GM12865 (cell line): ENCODE measurements at places on chromosomes 1 and 21.

- peak; percentile 30 for DNase-seq
Observed at GRCh38 chr1:86507935-86508582, 38.8 kb upstream of the CLCA4 start.

DNA sequence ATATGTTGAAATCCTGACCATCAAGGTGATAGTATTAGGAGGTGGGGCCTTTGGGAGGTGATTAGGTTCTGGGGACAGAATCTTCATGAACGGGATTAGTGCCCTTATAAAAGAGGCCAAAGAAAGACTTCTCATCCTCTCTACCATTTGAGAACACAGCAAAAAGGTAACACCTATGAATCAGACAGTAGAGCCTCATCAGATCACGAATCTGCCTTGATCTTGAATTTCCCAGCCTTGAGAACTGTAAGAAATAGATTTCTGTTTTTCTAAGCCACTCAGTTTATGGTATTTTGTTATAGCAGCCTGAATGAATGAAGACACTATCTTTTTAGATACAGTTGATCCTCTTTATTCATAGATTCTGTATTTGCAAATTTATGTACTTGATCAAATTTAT lies 206.9 kb upstream of the EDN2 start:
- DNase-seq, result no peak

DNA sequence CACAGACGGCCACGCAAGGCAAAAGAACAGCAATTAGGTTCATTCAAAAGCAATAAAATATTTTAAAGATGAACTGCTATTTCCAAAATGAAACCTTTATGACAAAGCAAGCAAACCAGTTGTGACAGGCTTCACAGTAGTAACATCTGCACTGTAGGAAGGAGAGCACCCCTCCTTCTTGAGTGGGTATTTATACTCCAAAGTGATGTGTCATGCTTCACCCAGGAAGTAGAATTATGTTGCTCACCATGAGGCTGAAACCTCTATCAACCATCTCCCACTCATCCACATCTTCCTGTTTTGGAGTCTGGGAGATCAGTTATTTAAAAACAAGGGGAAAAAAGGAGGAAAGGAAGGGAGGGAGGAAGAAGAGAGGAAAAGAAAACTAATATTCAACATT lies 885 bp downstream of the OR2T10 start:
- DNase-seq, result peak; percentile 32

DNA sequence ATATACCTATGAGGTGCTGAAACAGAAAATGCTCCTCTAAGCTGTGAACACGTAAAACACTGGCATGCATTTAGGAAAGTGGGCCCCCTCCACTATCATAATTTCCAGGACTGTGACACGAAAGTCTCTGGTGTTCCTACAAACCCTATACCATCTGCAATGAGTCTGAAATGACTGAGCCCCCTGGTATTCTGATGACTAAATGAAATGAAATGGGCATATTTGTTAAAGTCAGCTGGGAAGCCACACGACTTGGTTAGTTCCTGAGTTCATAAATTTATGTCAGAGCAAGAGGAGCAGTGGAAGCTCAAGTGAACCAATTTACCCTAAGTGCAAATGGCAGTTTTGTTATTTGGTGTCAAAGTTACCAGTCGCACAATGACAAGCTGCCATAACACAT lies 182.3 kb downstream of the KCTD3 start:
- no peak for DNase-seq

DNA sequence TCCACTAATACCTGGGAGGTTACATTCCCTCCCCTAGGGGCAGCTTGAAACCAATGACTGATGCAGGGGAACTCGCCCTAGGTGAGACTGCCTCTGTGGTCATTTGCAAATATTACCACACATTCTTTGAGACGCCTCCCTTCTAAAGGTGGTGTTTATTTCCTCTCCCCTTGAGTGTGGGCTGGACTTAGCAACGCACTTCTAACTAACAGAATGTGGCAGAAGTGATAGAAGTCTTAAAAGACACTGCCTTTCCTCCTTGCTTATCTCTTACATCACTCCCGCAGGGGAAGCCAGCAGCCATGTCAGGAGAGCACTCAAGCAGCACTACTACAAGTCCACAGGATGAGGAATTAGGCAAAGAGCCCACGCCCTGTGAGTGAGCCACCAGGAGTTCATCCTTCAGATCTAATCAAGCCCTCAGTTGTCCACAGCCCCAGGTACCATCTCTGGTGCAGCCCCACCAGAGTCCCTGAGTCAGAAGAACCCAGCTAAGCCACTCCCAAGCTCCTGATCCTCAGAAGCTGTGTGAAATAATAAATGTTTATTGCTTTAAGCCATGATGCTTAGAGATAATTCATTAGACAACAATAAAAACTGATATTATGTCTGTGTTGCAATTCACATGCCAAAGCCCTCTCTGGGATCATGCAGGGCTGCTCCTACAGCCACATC lies 14.8 kb upstream of the MATN1 start:
- DNase-seq, result no peak

DNA sequence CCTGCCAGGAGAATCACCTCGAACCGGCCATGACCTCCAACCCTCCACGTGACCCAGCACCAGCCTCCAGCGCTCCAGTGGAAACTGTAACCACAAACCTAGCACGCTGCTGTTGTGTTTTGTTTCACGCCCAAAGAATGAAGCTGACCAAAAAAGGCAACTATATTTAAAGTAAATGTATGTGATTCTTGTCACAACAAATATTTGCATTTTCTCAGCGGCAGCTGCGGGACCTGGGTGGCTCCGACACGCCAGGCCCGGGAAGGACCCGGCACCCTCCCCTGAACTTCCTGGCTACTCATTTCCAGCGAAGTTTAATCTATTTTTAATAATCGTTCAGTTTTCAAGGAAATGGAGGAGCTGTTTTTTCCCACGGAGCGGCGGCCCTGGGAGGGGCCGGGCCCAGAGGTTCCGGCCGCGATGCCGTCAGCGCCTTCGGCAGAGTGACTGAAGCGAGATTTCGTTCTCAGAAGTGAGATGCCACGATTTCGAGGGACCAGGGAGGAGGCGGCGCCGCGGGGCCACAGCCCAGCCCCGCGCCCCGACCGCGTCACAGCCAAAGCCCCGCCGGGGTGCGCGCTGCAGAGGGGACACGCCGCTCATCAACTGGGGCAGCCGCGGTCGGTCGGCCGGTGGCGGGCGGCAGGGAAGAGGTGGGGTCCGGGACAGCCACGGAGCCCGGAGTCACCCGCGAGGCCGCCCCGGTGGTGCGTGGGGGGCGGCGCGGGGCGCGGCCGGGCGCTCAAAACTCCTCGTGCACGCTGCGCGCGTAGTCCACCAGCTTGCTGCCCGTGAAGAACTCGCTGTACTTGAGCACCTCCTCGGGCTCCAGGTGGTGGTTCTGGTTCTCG lies 3.0 kb upstream of the TNFRSF4 start:
- no peak for DNase-seq

GRCh38 chr1:9597361-9598315 lies 8.9 kb downstream of the TMEM201 start:
- DNase-seq, result no peak
